Psoas muscle (tissue), 8 donors: ENCODE measurements at places on chromosomes 1 and 21. TPM values are rescaled to one million over a fixed set of nuclear protein-coding genes. Genes with fewer than 3 reads are reported as not detected.
A peak's percentile ranks its signal among the peaks of the same experiment; 100 is the strongest.

- DNase-seq = peak; percentile 17
These were observed 8.7 kb upstream of the SLC25A24 start for GRCh38 chr1:108208724-108209446.

GRCh38 chr21:17536381-17536780 is 23.5 kb downstream of the CXADR start:
- DNase-seq = no peak

- peak; percentile 27 for DNase-seq
These were observed 8.7 kb upstream of the TDRD10 start for GRCh38 chr1:154493276-154493675.

DNA sequence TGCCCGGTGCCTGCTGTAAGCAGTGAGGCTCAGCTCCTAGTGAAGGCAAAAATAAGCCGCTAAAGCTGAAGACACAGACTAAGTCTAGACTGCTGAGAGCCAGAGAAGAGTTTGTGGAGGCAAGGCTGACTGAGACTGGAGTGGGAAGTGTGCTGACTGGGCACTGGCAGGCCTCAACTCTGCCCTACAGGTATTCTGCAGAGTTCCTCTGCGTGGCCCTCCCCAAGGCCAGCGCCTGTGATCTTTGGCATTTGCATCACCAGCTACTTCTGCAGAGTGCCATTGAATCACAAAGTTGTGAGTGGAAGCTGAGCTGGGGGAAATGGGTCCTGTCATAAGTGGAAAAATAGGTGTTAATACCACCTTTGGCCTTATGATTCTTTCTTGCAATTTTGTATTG is 905.7 kb downstream of the PLA2G4A start:
- DNase-seq = no peak

GRCh38 chr1:36083219-36083618 is 675 bp upstream of the TEKT2 start:
- no peak for DNase-seq

The CNR2 gene
- not detected for total RNA-seq
